ENCODE measurements at places on chromosomes 2 and 18.

GRCh38 chr2:46290078-46290477, 7.1 kb upstream of the EPAS1 start:
- no peak for DNase-seq

DNA sequence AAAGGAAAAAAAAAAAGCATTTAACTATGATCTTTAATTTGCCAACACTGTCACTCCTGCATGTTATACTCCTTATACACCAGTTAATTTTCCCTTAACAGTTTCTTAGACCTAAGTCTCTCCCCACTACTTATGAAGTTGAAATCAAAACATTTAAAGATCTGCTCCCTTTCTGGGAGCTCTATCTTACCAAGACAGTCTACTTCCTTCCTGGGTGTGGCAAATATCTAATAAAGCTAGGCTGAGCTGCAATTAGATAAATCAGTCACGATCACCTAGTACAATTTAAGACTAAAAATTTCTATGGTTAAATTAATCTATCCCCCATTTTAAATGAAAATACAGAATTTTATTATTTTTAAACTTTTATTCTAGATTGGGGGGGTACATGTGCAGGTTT, 33.4 kb downstream of the PUM2 start:
- DNase-seq: no peak

GRCh38 chr2:37631292-37631691, 40.1 kb downstream of the CDC42EP3 start:
- no peak for DNase-seq

GRCh38 chr2:98335271-98335670, 11.0 kb upstream of the CNGA3 start:
- no peak for DNase-seq

DNA sequence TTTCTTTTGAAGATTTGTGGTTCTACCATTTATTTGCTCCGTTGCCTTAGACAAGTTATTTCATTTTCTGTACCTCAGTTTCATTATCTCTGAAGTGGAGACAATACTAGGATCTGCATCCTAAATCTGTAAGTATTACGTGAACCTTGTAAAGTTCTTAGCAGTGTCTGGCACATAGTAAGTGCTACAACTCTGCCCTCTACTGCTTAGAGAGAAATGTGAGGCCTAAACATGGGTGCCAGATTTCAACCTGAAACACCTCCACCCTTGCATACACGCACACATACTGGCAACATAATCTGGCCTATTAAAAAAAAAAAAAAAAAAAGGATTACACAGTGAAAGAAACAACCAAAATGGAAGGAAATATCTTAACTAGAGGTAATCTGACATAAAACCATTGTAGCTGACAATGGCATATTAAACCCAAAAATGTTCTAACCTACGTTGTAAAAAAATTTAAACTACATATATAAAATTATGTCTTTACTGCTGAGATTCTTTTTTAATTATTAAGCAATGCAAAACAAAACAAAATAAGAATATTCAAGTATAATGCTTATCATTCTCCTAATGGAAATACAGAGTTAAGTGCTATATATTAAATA, 132.6 kb downstream of the MAP2 start:
- peak; percentile 49 for DNase-seq

- DNase-seq: no peak
Measured at GRCh38 chr2:46125798-46126197, 171.4 kb upstream of the EPAS1 start.

- no peak for DNase-seq
Measured at GRCh38 chr18:24500217-24500616, 39.8 kb downstream of the HRH4 start.

- no peak for DNase-seq
Measured at GRCh38 chr2:149562324-149562723, 25.3 kb downstream of the MMADHC start.

GRCh38 chr2:237995036-237995435, 28.2 kb downstream of the UBE2F start:
- no peak for DNase-seq

DNA sequence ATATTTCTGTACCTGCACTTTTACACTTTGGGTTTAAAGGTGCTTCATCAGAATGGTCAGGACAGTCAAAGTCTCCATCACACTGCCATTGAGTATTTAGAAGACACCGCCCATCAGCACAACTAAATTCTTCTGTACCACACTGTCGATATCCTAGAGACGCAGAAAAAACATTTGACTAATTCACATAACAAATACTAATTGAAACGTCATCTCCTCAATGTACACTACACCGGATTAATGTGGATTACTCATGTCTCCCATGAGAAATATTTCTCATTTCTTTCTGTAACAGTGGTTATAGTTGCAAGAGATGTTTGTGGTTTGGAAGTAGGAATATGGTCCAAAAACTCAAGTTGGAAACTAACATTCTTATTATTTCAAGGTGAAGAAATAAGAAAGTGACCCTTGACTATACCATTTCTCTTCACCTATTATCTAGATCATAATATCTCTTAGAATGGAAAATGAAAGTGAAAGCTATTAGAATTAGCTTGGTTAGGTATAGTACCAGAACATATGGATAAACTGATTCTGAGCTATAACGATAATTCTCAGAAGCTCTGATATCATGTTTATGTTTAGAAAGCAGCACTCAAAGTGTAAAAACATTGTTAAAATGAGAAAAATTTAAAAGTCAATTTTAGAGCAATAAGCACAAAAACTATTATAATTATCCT, 1627.7 kb downstream of the LRP1B start:
- no peak for DNase-seq

GRCh38 chr2:12202313-12203075, 456.1 kb downstream of the LPIN1 start:
- DNase-seq: peak; percentile 47

DNA sequence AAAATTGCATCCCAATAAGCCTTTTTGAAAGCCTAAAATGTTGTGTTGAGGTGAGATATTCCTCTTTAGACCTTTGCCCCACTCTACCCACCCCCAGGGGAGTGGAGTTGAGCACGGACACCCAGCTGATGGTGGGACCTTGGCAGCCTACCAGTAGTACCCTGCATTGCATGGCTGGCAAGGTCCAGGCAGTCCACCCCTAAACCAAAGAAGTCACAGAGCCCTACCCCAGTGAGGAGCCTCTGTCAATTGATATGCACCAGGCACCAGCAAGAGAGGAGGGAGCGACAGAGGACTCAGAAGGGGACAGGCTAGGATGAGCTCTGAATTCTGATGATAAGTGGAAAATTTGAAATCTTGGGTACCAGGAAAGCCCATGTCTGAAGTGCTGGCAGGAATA, 38.6 kb downstream of the MARCO start:
- no peak for DNase-seq

GRCh38 chr2:39325966-39326365, 82.2 kb upstream of the CDKL4 start:
- DNase-seq: no peak

DNA sequence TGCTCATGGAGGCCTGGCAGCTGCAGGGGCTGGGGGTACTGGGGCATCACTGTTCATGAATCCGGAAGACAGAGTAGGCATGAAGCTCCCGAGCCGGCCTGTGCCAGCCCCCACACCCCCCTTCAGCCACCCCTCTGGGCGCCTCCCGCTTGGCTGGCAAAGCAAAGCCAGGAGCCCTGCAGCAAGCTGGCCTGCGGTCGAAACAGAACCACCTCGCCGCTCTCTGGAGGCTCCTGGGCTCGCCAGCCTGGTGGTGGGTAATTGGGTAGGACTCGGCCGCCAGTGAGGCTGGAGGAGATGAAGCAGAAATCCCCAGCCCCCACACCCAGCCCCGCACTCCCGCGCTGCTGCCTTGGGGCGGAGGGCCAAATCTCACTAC, 70.9 kb upstream of the GPC1 start:
- peak; percentile 27 for DNase-seq

DNA sequence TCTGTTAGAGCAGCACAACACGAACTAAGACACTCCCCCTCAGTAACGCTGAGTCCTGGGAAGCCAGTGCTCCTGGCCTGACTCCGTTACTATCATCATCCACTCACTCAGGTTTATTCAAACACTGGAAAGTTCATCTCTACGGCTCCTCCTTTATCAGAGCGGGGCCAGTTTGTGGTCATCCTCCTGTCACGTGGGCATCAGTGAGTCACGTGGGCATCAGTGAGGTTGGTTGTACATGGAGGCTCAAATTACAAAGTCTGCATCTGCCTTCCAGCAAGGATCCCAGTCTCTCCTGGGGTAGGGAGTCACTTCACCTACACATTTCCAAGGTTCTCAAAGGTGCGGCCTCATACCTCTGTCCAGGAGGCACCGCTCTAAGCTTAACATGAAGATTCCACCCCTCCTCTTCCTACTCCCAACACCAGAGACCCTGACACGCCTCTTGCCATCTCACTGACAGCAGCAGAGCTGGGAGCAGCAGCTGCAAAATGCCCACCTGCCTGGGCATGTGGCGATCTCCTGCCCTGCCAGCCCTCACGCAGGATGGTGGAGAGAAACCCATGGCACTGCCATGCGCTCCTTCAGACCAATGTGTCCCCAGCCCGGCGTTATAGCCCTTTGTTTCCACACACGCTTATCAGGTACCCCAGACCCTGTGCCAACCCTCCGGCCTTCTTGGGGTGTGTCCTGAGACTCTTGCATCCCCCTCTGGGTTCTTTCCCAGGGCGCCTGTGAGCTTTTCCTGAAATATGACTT, 99.2 kb upstream of the PTPRM start:
- DNase-seq: peak; percentile 61

DNA sequence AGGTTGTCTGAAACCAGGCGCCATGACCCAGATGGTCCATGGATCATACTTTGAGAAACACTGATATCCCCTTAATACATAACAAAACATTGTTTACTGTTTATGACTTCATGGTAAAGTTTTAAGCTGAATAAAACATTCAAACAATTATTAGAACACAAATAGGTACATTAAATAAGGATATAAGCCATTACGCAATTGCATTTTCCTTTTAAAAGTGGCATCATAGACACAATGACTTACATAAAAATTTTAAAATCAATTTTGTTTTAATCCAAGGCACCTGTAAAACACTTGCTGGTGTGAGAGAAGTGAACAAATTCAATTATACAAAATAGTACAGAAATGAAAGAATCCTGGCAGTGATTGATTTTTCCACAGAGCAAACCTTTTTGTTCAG, 10.2 kb upstream of the CPLX4 start:
- no peak for DNase-seq

- DNase-seq: no peak
Measured at GRCh38 chr2:191038241-191038725, 24.3 kb upstream of the STAT1 start.

GRCh38 chr2:48345176-48345575, 184.8 kb upstream of the STON1 start:
- no peak for DNase-seq

- no peak for DNase-seq
Measured at GRCh38 chr2:425947-426346, 138.1 kb upstream of the ALKAL2 start.

GRCh38 chr18:2920546-2921343, 73.9 kb downstream of the EMILIN2 start:
- DNase-seq: no peak

- no peak for DNase-seq
Measured at GRCh38 chr2:21330786-21331391, 207.1 kb downstream of the TDRD15 start.

- no peak for DNase-seq
Measured at GRCh38 chr2:233489666-233490065, 76.9 kb downstream of the USP40 start.

- DNase-seq: no peak
Measured at GRCh38 chr18:23209031-23209430, 73.7 kb downstream of the CABLES1 start.

DNA sequence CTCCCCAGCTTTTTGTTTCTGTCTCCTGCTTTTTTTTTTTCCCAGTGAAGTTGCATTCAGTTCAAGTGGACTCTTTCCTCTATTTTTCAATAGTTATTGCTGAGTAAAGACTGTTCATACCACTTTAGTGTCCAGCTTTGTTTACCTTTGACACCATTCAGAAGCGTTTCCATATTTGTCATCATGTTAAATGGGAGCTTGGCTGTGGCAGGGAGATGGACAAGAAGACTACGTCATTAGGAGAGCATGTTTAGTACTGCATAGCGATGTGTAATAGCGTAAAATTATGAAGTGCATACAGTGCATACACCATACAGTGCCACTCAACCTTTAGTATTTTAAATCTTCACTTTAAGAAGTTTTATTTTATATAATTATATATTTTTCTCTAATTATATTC, 655.9 kb downstream of the DCC start:
- no peak for DNase-seq

GRCh38 chr2:176157499-176158185, 535 bp downstream of the HOXD3 start:
- peak; percentile 86 for DNase-seq

DNA sequence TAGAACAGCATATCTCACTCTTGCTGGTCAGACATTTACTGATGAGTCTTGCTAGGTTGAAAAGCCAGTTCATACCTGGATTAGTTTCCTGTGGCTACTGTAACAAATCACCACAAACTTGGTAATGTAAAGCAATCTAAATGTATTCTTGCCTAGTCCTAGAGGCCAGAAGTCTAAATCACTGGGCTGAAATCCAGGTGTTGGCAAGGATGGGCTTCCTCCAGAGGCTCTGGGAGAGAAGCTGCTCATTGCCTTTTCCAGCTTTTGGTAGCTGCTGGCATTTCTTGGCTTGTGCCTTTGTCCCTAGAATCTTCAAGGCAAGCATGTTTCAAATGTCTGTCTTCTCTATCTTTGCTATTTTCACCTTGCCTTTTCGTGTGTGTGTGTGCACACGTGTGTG, 62.3 kb upstream of the MAP4K3 start:
- no peak for DNase-seq

Measured in kidney (tissue), 22 donors.